ENCODE measurements at places on chromosomes 5 and 9.

DNA sequence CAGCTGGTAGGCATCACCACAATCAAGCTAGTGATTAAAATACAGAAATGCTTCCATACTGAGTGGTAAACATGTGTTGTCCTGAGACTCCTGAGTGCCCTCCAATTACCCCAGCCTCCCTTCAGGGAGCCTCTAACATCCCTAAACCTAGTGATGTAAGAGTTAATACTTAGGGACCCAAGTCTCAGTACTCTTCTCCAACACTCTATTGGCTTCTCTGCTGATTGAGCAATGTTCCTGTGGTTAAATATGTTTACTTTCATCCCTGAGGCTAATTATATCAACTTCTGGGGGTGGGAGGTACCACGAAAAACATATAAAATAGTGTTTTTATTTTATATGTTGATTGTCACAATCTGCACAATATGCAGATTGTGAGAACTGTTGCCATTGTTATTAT, 5.0 kb downstream of the GRXCR2 start:
- no peak for DNase-seq

DNA sequence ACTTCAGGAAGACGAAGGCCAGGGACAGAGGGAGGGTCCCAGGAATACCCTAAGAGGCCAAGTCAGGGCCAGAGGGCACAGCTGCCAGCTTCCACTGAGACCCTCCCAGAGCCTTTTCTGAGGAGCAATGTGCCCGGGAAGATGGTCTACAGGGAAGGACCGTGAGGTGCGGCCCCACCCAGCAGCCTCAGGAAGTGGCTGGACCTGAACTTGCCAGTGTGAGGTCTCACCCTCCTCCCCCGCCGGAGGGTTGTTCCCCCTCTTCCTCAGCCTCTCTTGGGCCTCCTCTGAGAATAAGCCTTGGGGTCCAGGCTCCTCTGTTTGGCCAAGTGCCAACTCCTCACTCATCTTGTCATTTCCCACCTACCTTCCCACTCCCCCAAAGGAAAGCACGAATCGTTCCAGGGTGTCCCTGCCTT, 13.4 kb upstream of the SLC25A51 start:
- DNase-seq: no peak

DNA sequence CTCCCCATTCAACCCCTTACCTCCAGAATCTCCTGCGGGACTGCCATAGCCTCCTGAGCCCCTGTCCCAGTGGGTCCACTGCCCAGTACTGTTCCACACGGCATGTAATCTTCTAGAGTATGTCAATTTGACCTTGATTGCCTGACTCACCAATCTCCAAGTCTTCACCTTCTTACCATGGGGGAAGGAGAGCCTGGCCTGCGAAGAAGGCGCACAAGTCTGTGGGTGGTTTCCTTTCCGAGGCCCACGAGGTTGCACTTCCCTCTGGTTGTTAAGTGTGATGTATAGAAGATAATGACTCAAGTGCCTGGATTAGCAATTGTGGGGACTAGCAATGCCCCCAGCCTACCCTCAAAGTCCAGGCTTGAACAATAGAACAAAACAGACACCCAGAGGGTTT, 8.1 kb upstream of the TENT4A start:
- DNase-seq: no peak

- peak; percentile 1 for DNase-seq
Observed at GRCh38 chr5:168747987-168748777, 169.0 kb upstream of the PANK3 start.

DNA sequence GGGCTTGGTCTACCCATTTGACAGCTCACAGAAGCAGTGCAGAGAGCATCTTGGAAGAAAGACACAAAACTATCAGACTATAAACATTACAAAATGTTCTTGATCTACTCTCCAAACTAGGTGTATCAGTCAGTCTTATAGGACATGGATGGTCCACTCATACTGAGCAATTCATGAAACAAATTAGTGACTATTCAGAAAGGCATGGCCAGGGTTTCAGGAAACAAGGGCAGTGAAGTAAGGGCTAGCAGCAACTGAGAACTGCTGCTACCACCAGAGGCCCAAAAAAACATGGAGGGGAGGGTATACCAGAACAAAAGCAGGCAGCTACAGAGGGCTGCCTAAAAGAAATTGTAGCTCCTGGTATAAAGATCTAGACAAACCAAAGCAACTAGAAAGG, 287.0 kb downstream of the PIK3R1 start:
- no peak for DNase-seq
